ENCODE measurements at places on chromosomes 6 and 20.

GRCh38 chr6:138440758-138441357 is 36.8 kb downstream of the HEBP2 start:
- no peak for DNase-seq

DNA sequence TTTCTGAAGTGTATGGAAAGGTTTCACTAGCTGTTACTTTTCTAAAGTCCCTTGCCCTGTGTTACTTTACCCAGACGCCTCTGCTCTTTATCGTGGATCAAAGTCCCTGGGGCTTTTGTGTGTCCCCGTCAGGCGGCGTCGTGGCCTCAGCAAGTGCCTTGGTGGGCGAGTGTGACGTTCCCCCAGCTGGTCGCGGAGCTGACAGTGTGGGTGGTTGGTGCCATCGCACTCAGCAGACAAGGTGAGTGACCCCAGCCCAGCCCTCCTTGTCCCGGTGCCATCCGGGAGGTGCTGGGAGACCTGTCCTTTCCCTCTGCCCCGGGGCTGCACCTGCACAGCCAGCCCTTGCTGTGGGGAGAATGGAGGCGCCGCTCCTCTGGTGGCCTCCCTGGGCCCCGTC is 27.3 kb upstream of the TCFL5 start:
- no peak for DNase-seq

DNA sequence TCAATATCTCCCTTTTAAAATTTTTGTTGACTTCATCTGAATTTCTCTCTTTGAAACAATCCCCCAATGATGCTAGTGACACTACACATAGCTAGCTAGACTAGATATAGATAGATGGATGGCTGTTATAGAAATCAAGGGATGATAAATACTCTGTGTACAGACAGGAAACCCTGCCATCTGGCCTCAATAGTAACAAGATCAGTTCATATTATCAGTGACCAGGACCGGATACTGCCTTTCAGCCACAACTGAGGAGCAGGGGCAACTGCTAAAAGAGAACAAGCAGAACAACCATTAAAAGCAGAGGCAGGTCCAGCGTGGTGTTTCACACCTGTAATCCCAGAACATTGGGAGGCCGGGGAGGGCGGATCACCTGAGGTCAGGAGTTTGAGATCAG is 118.3 kb upstream of the FAM184A start:
- DNase-seq: no peak

GRCh38 chr6:170444811-170445211 is 108.3 kb downstream of the PSMB1 start:
- DNase-seq: no peak

DNA sequence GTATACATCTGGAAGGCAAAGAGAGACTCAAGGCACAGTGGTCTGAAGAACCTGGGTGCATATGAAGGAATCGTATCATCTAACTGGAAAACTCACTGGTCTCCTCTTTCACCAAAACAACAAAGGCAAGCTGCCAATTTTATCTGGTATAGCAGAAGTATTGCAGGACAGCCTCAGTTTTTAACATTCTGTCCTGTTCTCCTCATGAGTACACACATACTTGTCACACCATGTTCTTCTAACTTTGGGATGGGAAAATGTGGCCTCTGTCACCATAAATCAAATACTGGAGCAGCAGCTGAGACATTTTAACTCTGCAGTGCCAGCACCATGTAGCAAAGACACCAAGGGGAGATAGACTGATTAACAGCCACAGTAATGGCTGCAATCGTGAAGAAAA is 199.1 kb upstream of the CNR1 start:
- DNase-seq: no peak

DNA sequence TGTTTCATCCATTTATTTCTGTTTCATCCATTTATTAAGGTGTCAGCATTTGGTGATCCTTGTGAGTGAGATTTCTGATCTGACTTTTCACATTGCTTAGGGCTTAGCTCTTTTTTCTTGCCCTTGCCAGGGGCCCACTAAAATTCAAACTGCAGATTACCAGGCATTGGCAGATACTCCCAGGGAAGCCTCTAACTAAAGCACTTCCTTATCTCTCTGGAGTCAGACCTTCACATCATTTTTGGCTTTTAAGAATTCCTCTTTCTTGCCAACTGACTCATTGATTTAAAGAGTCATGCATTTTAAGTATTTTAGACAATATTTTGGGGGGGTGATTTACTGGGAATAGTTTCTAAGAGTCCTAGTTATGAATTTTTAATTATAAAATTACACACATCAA is 2.6 kb upstream of the WFDC8 start:
- no peak for DNase-seq

DNA sequence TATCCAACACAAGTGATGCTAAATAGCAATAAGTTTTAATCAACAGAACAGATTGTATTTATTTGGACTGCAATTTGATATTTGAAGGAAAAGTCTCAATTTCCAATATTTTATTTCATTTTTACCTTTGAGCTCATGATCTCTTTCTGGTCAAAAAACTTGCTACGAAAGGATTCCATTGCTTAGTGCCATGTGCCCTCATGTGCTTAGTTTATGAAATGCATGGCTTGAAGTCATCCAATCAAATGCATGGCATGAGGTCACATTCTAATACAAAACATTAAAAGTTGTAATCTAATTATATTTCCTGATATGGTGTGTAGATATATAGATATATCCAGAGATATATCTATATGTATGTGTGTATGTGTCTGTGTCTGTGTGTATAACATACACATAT is 321.2 kb upstream of the ADGRB3 start:
- no peak for DNase-seq

- no peak for DNase-seq
These were observed 144.0 kb downstream of the BCKDHB start for GRCh38 chr6:80250391-80250997.

- DNase-seq: no peak
These were observed 8.9 kb downstream of the FITM2 start for GRCh38 chr20:44302026-44302669.

DNA sequence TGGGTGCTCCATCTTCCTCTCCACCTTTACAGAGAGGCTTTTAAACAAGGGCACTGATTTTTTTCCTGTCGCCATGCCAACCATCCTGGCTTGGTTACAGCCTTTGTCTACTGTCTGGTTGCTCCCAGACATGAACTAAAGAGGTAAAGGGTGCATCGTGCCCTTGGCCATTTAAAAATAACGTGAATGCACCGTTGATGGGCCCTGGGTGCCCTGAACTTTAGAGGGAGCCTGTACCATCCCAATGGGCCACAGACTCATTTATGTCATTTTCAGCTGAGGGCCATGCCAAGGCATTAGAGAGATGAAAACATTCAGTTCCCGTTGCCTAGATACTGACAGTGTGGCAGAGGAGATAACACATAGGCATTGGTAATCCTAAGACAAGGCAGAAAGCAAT is 23.3 kb downstream of the TMC2 start:
- DNase-seq: no peak

- DNase-seq: no peak
These were observed 60.7 kb upstream of the TULP4 start for GRCh38 chr6:158251565-158251964.
